Liver (tissue), 10 donors: ENCODE measurements at places on chromosomes 2 and 18. TPM values are rescaled to one million over a fixed set of nuclear protein-coding genes. Genes with fewer than 3 reads are reported as not detected.

Gene CTAGE1
- not detected for total RNA-seq

- no peak for DNase-seq
- H3K27ac ChIP-seq: no peak overlapping the region
- no peaks in the 10 kb centered on the region for H3K4me1 ChIP-seq
- H3K27me3 ChIP-seq: no peaks in the 10 kb centered on the region
- no peak overlapping the region for H3K4me3 ChIP-seq
Observed at GRCh38 chr2:149058936-149059335, 20.4 kb downstream of the LYPD6B start.

- no peak for DNase-seq
- peaks cover 13% of the 10 kb centered on the region for H3K4me1 ChIP-seq
- no peak overlapping the region for H3K4me3 ChIP-seq
- no peak overlapping the region for H3K27ac ChIP-seq
- H3K36me3 ChIP-seq: no peaks in the 10 kb centered on the region
- no peaks in the 10 kb centered on the region for H3K27me3 ChIP-seq
Observed at GRCh38 chr18:33575451-33575850, 2.6 kb upstream of the ASXL3 start.

- H3K27me3 ChIP-seq: no peaks in the 10 kb centered on the region
- H3K4me3 ChIP-seq: no peak overlapping the region
- DNase-seq: no peak
- H3K27ac ChIP-seq: no peak overlapping the region
- no peaks in the 10 kb centered on the region for H3K36me3 ChIP-seq
Observed at GRCh38 chr2:239756031-239756789, 268.9 kb downstream of the NDUFA10 start.
